ENCODE measurements at places on chromosomes 2 and 18. TPM values are rescaled to one million over a fixed set of nuclear protein-coding genes. Genes with fewer than 3 reads are reported as not detected.

The AQP12A gene
- total RNA-seq: not detected

The ATF2 gene
- 99.1 TPM for total RNA-seq

The PDE1A gene
- total RNA-seq: 3.2 TPM

The CFAP221 gene
- 0.32 TPM for total RNA-seq

The CYP1B1 gene
- 157 TPM for total RNA-seq

The CLEC4F gene
- not detected for total RNA-seq

The RASGRP3 gene
- 26.9 TPM for total RNA-seq

The EMILIN1 gene
- 147 TPM for total RNA-seq

The HOXD9 gene
- total RNA-seq: 8.9 TPM

The POTEC gene
- total RNA-seq: not detected

The GALNT3 gene
- total RNA-seq: 3.4 TPM

The PPM1B gene
- total RNA-seq: 20.6 TPM

The SIGLEC15 gene
- 1.9 TPM for total RNA-seq

The SPATS2L gene
- 90.2 TPM for total RNA-seq

The ERICH2 gene
- not detected for total RNA-seq

The ONECUT2 gene
- total RNA-seq: under 0.01 TPM

The AMER3 gene
- total RNA-seq: not detected

The AOX1 gene
- total RNA-seq: 81.1 TPM

The KLHL41 gene
- 0.97 TPM for total RNA-seq

The IL36G gene
- total RNA-seq: not detected

The MERTK gene
- 0.12 TPM for total RNA-seq

The DSC2 gene
- 0.12 TPM for total RNA-seq

The ITGA4 gene
- 60.7 TPM for total RNA-seq

The WDCP gene
- 8.4 TPM for total RNA-seq

The ALK gene
- 0.16 TPM for total RNA-seq

The FBXO15 gene
- total RNA-seq: not detected

The HJURP gene
- total RNA-seq: 2.6 TPM

The TWIST2 gene
- 46.2 TPM for total RNA-seq

The AQP4 gene
- not detected for total RNA-seq

The PIKFYVE gene
- total RNA-seq: 42.3 TPM

Data from hair follicle dermal papilla cell (primary cell).